CD4-positive, alpha-beta T cell treated with Interferon gamma for 1 hour (primary cell): ENCODE measurements at places on chromosomes 5 and 9.

- no peak for DNase-seq
Measured at GRCh38 chr9:3909966-3910650, 384.3 kb upstream of the RFX3 start.

DNA sequence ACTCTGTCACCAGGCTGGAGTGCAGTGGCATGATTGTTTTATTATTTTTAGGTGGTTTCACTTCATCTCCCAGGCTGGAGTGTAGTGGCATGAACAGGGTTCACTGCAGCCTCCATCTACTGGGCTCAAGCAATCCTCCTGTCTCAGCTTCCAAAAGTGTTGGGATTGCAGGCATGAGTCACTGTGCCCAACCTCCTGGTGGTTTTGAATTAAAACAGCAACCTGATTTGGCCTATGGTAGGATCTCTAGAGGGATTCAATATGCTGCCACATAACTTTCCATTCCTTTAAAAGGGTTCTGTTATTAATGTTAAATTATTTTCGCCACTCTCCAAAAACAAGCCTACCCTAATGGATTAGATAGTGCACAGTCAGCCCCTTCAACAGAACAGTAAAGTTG, 9.9 kb upstream of the HSPA4 start:
- DNase-seq, result no peak

GRCh38 chr5:143782588-143783386, 29.2 kb upstream of the HMHB1 start:
- no peak for DNase-seq

DNA sequence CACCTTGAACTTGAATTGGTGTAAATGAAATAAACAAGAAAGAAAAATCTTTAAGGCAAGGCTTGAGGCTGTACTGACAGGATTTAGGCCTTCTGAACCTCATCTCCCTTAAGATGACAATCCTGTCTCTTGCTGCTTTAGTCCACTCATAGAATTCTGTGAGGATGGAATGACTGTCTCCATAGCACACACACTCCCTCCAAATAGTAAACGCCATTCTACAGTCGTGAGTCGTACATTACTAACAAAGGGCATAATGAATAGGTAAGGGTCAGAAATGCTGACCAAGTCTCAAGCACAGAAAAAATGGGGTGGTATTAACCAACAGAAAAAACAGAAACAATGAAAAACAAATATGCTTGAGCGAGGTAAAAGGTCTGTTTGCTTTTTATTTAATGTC, 71.8 kb upstream of the SIMC1 start:
- DNase-seq, result no peak

DNA sequence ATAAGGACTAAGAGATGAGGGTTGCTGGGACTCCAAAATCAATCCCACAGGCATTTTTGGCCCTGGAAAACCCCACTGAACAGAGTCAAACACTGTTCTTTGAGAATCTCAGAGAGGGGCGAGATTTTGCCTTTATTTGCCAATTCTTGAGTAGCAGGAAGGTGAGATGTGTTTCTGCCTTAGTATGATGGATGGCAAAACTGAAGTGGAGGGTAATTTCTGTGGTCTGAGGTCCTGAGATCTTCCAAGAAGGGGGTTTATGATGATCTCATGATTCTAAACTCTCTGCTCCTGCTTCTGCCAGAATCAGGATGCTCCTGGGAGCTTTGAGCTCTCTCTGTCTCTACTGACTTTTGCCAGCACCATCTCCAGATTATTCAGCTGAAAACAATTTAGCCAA, 174.8 kb upstream of the CLINT1 start:
- no peak for DNase-seq

DNA sequence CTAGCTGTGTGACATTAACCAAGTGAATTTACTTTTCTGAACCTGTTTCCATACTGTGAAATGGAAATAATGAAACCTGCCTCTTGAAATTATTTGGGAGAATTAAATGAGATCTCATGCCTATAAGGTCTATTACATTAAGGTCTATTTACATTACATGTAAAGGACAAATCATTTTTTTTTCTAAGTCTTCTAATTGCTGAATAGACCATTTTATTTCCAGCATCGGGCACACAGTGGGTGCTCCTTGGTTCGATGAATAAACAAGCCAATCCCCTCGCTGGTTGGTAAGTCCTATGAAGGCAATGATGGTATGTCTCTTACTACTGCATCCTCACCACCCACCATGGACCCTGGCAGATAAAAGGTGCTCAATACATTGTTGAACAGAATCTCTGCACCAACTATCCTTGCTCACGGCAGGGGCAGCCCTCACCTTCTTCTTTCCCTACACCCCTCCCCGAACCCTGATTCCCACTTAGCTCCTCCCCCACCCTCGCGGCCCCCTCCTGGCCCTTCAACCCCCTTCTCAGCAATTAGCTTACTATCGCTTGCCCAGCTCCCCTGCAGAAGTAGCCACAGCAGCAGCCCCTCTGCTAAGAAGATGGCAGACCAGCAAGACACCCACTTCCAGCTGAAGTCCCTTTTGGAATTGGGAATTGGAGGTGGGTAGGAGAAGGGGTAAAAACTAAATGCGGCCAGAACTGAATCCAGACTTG, 3.0 kb downstream of the PCDH1 start:
- no peak for DNase-seq

GRCh38 chr9:84424931-84425330, 84.4 kb upstream of the SLC28A3 start:
- no peak for DNase-seq

- DNase-seq, result no peak
Measured at GRCh38 chr5:130227699-130228098, 323.4 kb downstream of the CHSY3 start.

GRCh38 chr5:150469718-150470469, 20.4 kb upstream of the RPS14 start:
- no peak for DNase-seq

- peak; percentile 54 for DNase-seq
Measured at GRCh38 chr5:140632366-140633020, 482 bp downstream of the CD14 start.

DNA sequence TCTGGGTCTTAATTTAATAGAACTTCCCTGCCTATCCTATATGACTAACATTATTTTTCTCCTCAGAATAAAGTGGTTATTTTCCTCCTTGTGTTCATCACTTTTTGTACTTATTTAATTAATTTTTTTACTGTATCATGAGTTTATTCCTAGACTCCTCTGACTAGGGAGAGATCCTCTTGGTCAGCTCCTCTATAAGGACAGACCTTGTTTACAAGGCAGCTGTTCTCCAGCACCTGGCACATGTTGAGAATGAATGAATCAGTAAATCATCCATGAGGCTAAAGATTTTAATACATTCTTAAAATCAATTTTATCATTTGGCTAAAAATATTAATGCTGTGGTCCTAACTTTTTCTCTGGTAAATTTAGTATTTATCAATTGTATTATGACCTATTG, 139.8 kb downstream of the NUDT12 start:
- DNase-seq, result no peak

DNA sequence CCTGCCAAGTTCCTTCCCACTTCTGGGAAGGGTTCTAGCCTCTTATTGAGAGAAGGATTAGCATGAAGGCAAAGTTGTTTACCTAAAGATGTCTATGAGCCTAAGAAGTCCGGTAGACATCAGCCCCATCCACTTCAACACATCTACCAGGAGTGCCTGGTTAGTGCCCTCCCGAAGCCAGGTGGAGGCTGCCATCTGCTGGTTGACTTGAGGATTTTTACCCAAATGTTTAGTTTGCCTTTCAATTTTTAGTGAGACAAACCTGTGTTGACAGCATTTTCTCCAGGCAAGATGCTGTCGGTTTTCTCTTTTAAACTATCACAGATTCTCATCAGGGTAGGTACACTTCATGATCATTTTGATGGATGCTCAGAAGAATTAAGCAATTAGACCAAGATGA, 83.6 kb upstream of the TNFSF8 start:
- DNase-seq, result peak; percentile 77

DNA sequence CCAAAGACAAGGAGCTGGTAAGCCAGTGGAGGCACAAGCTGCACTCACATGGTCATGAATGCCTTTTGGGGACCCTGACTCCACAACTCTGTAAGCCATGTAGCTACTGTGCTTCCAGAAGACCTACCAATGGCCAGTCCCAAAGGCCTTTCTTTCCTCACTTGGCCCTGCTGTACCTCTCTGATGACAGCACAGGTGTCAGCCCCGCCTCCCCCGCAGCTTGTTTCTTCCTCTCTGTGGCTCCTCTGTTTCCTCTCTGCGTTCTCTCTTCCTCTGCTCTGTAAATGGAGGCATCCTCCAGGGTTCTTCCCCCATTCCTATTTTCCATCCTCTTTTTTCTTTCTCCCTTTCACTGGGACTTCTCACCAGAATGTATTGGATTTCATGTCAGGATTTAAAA, 26.7 kb downstream of the SH3TC2 start:
- DNase-seq, result no peak

DNA sequence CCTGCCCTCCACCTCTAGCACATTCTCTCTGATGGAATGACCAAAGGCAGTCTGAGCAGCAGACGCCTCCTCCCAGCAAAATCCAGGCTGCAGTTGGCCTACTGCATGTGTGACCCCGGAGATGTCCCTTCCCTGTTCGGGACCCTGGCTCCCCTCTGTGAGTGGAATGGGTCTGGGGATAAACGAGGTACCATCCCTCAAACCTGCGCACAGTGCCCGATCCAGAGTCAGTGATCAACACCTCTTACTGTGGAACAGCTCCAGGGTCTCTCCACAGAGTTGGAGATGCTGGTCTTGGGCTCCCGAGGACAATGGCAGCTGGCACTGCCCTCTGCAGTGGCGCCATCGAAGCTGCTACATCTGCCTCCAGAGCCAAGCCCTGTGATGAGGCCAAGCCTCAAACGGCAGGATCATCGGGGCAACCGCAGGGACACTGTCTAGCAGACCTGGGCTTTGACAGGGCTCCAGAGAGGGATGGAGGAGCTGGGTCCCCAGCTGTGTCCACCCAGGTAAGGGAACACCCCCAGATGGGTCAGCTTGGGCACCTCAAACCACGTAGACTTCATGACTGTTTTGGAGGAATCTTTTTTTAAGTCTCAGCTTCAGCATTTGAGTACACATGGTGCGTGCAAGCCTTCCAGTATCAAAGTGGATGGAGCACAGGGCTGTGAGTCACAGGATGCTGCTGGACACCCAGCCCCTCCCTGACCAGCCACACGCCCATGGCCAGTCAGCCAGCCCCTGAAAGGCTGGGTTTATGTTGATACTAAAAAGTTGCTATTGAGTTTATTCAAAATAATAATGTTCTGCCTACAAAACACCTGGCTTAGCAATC, 13.0 kb downstream of the MED10 start:
- DNase-seq, result no peak

DNA sequence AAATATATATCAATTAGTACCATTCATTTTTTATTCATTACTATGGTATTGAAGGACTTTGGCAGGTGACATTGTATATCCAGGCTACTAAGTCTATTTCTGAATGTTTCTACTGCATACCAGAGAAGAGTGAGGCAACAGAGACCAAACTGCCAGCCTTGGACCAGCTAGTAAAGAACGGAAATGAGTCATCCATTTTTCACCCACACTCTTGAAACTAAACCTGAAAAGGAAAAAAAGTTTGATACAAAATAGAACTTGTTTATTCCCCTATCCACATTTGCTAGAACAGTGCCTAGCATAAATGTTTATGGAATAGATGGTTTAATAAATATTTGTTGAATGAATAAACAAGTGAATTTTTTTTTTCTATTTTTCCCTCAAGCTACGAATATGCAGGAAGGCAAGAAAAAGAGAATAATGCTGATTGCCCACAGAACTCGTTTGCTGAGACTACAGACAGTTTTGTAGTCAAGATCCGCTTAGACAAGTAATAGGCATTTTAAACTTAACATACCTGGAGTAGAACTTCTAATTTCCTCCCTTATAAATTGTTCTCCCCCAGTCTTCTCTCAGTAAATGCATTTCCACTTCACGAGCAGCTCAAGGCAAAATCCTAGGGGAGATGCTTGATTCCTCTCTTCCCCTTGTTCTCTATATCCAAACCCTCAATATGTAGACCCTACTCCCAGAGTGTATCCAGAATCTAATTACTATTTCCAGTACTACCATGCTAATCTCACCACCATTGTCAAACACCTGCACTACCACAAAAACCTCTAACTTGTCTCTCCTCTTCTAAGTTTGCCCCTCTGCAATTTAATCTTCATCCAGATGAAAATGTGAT, 146.2 kb upstream of the RASA1 start:
- DNase-seq, result peak; percentile 22

GRCh38 chr9:133233681-133234432, 24.8 kb upstream of the OBP2B start:
- no peak for DNase-seq

DNA sequence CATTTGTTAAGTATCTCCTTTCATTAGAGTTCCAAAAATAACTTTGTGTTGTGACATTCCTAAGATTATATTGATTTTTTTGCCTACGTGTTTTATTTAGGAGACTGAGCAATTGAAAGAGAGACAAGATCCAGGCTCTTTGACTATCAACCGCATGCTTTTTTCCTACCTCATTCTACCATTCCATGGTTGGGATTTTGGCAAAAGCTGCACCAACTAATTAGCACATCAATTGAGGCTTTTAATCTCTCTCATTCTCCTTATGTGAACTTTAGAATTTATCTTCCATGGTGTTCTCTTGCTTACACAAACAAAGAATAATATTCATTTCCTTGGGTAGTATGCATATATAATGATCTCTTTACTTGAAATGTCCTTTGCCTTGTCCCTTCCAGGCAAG, 338.7 kb upstream of the SMC2 start:
- no peak for DNase-seq

DNA sequence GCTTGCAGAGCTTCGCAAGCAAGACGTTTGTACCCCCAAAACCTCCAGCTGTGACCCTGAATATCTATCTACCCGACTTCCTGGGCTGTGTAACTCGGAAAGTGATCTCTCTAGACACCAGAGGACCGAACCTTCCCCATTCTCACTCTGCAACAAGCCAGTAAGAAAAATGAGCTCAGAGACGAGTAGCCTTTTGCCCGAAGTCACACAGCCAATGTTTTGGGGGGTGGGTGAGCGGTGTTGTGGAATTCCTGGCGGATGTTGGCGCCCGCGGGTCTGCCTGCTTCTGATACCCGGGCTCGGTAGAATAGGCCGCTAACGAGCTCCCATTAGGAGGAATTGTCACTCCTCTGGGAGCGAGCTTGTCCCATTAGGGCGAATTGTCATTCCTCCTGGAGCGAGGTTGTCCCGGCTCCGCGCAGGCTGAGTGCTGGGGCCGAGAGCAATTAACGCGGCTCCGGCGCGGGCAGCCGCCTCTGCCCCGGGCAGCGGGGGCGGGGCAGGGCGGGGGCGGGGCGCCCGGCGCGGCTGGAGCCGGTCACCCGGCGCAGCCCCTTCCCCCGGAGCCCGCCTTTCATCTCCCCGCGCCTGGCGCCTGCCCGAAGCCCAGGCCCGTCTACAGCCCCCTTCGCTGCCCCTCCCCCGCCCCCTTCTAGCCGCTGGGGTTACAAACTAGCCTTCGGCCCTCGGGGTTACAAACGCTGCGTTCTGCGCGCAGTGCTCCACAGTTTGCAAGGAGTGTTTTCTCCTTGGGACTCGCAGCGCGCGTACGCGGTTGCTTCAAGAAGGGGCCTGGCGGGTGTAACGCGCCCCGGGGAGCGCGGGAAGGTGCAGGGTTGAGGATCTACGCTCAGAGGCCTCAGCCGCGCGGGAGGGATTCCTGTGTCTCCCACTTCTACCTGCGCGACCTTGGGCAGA, 3.5 kb upstream of the MSX2 start:
- no peak for DNase-seq
